ENCODE measurements at places on chromosomes 6 and 20.

GRCh38 chr6:170032706-170033309, 258.1 kb downstream of the DLL1 start:
- DNase-seq, result no peak

GRCh38 chr6:21337263-21337662, 256.3 kb upstream of the SOX4 start:
- no peak for DNase-seq

GRCh38 chr20:61643656-61644377, 391.8 kb downstream of the CDH4 start:
- no peak for DNase-seq

DNA sequence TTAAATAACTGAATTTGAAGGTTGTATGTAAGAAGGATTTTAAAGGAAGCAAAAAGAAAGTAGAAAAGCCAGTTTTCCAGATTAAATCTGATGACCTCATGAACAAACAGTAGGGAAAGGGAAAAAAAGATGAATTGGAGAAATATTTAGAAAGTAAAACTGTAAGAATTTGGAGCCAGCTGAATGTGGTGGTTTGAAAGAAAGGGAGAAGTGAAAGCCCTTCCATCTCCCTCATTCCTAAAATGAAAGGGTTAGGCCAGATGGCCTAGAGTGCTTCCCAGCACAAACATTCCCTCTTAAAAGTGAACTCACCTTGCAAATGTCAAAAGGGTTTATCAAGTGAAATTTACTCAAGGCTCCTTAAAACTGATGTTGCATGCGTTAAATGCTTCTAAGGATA, 139.3 kb upstream of the COL21A1 start:
- no peak for DNase-seq

GRCh38 chr20:61106438-61106837, 145.6 kb upstream of the CDH4 start:
- DNase-seq, result no peak

DNA sequence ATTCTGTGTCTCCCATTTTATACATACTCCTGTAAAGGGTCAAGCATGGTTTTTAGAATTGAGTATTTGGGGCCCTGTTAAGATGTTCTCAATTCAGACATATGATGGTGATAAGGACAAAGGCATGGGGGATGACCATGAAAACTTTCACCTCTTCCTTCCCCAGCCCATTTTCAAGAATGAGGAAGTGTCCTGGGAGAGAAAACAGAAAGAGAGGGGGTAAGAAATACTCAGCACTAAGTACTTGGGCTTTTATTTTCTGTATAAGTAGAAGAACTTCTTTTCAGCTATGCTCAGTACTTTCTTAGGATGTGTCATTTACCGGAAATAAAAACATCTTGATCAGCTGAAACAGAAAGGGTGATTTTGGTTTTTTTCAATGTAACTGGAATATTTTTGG, 10.9 kb upstream of the MBOAT1 start:
- DNase-seq, result no peak

DNA sequence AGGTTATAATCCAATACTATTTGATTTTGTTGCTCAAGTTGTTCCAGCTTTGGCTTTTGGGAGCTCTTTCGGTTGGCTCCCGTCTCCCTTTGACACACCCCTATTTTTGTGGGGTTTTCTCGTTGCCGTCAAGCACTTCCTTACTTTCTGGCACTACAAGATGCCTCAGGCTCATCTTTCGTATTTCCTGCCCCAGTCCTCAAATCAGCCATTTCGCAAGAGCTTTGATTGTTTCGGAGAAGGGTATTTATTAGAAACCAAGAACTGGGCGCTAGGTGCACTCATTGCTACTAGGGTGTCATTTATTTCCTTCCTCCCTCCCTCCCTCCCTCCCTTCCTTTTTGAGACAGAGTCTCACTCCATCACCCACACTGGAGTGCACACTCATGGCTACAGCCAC, 13.3 kb upstream of the SOX12 start:
- no peak for DNase-seq

DNA sequence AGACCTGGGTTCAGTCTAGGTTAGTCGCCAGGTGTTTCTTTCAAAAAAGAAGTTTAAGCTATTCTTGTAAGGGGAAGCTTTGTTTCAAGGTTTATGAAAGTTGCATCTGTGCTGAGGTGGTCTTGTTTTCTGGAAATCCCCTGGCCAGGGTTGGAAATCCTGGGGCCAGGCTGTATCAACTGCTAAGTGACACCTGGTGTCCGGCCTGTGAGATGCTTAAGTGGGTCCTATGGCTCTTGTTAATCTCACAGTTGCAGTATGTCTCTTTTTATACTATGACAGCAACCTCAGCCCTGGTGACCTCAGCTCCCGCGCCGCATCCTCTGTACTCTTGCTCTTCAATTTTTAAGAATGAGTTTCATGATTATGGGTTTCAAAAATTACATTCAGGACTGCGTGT, 72.0 kb downstream of the CHMP4B start:
- DNase-seq, result no peak

DNA sequence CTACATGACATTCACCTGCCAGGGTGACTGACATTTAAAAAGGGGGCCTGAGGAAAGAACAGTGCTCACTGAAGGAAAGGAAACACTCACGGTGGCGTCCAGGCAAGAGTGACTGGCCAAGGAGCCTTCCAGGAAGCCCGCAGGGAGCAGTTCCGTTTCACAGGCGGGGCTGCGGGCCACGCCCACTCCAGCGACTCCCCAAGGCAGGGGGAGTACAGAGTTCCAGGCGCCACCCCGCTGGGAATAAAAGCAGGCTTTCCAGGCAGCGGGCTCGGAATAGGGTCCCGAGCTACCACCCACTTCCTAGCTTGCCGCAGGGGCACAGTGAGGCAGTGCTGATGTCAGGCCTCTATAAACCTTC, 34.2 kb downstream of the PKIG start:
- DNase-seq, result no peak

- DNase-seq, result no peak
Observed at GRCh38 chr6:116327803-116328527, 42.8 kb upstream of the DSE start.

DNA sequence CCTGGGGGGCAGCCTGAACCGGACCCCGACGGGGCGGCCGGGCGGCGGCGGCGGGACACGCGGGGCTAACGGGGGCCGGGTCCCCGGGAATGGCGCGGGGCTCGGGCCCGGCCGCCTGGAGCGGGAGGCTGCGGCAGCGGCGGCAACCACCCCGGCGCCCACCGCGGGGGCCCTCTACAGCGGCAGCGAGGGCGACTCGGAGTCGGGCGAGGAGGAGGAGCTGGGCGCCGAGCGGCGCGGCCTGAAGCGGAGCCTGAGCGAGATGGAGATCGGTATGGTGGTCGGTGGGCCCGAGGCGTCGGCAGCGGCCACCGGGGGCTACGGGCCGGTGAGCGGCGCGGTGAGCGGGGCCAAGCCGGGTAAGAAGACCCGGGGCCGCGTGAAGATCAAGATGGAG, 636 bp downstream of the SRF start:
- no peak for DNase-seq

- no peak for DNase-seq
Observed at GRCh38 chr20:40651151-40651550, 37.9 kb downstream of the MAFB start.

DNA sequence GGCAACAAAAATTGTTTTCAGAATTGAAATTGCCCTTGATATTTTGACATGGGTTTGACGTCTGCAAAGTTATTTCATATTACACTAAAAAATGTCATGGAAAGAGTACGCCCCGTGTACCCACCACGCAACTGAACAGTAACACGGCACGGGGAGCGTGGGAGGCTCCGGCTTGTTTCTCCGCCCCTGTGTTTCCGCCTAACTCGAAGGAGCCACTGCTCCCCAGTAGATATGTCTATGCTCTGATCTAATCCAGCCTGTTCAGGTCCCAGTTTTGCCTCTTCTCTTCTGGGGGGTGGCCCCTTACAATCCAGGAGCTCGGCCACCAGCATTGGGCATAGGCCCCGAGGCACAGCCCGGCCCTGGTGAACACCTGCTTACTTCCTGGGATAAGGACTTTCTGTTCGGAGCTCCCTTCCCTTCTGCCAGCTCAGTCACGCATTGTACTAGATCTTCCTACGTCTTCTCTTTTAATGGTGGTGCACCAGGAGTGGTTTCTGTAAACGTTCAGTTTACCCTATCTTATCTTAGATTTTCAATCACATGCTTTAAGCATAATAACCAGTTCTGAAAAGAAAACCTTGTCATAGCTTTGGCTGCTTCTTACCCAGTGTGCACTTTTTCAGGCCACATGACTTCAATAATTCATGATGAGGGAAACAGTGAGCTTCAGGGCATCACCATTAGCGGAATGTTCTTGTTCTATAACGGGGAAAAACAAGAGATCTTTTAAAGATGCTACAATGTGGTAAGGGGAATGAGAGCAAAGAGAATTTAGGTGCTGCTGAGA, 43.9 kb upstream of the EXOC2 start:
- no peak for DNase-seq

GRCh38 chr6:145277358-145278086, 457.8 kb downstream of the EPM2A start:
- no peak for DNase-seq

- DNase-seq, result no peak
Observed at GRCh38 chr20:62366370-62367135, 559 bp downstream of the LAMA5 start.
